ENCODE measurements at places on chromosomes 5 and 9.

- DNase-seq, result no peak
Observed at GRCh38 chr9:124212381-124213050, 45.2 kb upstream of the NEK6 start.

- DNase-seq, result no peak
Observed at GRCh38 chr5:67037171-67037570, 159.4 kb downstream of the CD180 start.

DNA sequence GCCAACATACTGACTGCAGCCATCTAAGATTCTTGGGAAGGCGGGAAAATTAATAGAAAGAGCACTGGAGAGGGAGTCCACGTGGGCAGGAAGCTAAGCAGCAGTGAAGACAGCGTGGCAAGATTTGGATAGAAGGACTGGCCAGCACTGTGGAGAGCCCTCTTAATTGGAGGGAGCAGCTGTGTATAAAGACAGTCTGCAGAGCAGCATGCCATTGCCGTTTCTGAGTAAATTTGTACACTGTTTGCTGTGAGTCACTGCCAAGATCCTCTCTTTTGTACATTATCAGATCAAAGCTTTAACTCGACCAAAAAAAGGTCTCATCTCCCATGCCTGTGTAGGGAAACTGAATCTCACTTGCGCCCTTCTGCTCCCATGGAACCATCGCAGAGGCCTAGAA, 45.3 kb downstream of the INSYN2B start:
- DNase-seq, result peak; percentile 24

DNA sequence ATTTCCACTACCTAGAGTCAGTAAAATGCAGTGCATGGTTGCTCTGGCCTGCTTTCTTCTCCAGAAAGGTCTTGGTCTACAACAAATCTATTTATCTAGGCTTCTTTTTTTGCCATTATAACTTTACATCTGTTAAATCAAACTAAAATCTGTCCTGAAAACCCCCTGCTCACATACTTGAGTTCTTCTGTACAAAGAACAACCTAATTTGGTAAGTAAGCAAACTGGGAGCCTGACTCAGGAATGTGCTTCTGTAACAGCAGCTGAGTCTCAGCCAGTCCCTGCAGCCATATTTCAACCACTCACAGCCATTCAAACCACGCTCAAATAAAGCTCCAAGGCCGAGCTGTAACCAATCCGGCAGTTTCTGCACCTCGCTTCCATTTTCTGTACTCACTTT, 95.8 kb downstream of the PLPP1 start:
- no peak for DNase-seq

GRCh38 chr5:169599451-169599850, 15.9 kb downstream of the SPDL1 start:
- no peak for DNase-seq

GRCh38 chr5:129001841-129002526, 36.7 kb downstream of the SLC27A6 start:
- DNase-seq, result peak; percentile 60

GRCh38 chr5:14806456-14806855, 65.1 kb downstream of the ANKH start:
- DNase-seq, result no peak

- no peak for DNase-seq
Observed at GRCh38 chr9:88812938-88813637, 178.2 kb upstream of the S1PR3 start.

DNA sequence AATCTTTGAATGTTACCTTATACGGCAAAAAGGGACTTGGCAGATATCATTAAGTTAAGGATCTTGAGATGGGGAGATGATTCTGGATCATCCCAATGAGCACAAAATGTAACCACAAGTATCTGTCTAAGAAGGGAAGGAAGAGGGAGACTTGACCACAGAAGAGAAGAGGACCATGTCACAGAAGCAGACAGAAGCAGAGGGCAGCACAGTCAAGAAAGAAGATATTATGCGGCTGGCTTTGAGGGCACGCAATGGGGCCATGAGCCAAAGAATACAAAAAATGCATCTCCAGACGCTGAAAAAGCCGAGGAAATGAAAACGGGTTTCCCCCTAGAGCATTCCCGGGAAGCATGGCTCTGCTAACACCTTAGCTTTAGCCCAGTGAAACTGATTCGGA, 225.3 kb downstream of the NR2F1-AS1 start:
- DNase-seq, result no peak

GRCh38 chr9:87290241-87291052, 207.2 kb upstream of the DAPK1 start:
- no peak for DNase-seq

DNA sequence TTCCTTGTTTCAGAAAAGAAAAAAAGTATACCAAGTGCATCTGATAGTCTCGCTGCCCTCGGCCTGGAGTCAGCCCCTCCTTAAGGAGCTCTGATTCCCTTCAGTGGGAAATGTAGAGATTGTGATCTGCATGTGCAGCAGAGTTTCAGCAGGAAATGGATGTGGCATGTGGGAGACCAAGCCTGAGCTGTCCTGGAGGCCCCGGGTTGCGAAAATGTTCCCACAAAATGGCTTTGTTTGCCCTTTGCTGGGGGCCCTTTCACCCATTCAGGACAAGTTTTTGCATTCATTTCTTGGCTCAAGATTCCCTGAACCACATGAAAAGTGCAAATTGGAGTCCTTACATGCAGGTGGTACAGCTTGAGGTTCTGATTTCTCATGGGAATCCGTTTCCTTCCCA, 230.9 kb downstream of the GADD45G start:
- DNase-seq, result no peak

DNA sequence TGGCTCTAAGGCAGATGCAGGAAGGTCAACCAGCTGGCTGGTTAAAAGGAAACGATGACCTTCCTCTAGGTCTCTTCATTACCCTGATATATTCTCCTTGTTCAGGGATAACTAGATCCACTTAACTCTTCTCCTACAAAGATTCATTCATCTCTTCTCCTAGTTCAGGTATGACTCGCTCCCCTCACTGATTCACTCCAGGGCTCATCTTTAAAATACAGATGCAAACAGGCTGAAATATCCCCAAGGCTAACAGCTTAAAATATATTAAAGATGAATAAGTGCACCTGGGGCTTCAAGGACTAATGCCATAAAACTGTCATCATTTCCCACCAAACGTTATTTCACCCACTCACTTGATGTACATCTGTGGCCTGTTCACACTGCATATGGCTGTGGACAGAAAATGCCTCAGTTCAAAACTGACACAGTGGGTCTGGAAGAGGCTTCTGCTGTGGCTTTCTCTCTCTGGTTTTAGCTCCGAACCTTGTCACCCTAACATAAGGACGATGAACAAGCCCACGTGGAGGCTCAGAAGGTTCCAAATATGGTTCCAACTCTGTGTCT, 366.9 kb downstream of the DEPDC1B start:
- no peak for DNase-seq

DNA sequence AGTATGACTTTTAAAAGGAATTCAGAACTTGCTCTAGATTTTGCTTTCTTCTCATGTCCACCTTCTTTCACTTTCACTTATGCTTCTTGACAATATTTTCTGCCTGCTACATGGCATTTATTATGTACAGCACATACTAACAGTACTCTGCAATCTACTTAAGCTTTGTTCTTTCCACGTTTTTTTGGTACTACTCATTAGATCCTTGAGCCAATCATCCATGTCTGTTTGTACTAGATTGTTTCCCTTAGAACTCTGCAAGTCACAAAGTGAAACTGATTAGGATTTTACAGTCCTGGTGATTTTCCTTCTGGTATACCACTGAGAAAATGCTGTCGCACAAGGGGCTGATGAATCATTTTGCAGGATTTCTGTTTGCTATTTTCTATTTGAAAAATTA, 78.3 kb downstream of the PARP8 start:
- peak; percentile 72 for DNase-seq

DNA sequence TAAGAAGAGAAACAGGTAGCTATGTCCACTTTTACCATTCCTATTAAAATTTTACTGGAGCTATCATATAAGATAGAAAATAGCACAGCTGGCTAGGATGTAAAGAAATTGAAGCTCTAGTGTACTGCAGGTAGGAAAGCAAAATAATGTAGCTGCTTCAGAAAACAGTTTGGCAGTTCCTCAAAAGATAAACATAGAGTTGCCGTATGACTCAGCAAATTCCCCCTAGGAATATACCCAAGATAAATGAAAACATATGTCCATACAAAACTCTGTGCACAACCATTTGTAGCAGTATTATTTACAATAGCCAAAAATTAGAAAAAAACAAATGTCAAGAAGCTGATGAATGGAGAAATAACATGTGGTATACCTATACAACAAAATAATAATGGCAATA, 64.6 kb upstream of the SHISAL2B start:
- DNase-seq, result no peak

DNA sequence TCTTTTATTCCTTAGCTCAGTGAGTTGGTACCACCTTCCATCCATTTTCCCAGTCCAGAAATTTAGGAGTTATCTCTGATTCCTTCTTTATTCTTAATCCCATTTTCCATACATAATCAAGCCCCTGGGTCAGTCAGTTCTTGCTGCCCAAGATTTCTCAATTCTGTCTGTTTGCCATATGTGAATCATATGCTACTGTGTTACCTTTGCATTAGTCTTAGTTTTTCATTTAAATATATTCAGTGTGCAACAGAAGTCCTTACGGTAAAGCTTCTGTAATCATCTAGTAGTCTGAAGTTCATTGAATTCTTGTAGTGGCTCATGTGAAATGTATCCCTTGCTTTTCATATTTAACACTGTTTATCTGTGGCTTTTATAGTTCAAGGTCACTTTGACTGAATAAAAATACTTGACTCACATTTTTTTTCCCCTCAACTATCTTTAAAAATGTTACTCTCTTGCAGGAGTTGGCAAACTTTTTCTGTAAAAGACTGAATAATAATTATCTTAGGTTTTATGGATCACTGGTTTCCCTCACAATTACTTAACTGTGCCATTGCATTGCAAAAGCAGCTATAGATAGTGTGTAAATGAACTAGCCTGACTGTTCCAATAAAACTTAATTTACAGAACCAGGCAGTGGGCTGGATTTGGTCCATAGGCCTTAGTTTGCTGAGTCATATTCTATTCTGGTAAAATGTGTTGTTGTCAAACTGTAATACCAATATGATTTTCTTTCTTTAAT, 6.9 kb downstream of the KIAA1958 start:
- DNase-seq, result no peak

DNA sequence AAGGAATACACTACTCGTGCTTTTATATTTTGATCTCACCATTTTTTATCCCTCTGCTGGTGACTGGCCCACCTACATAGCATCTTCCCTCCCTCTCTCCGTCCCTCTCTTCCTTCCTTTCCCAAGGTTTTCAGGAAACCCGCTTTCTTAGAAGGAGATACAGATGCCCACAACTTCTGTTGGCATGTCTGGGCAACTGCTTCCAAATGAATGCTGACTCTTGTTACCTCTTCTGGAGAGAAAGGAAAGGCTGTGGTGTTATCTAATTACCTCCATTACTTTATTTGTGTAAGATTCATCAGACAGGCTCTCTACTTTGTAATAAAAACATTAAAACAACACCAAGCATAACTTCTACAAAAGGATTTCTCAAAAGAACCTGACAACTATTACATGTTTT, 20.2 kb downstream of the FANCC start:
- DNase-seq, result no peak

- no peak for DNase-seq
Observed at GRCh38 chr5:143870871-143871632, 59.1 kb downstream of the HMHB1 start.

DNA sequence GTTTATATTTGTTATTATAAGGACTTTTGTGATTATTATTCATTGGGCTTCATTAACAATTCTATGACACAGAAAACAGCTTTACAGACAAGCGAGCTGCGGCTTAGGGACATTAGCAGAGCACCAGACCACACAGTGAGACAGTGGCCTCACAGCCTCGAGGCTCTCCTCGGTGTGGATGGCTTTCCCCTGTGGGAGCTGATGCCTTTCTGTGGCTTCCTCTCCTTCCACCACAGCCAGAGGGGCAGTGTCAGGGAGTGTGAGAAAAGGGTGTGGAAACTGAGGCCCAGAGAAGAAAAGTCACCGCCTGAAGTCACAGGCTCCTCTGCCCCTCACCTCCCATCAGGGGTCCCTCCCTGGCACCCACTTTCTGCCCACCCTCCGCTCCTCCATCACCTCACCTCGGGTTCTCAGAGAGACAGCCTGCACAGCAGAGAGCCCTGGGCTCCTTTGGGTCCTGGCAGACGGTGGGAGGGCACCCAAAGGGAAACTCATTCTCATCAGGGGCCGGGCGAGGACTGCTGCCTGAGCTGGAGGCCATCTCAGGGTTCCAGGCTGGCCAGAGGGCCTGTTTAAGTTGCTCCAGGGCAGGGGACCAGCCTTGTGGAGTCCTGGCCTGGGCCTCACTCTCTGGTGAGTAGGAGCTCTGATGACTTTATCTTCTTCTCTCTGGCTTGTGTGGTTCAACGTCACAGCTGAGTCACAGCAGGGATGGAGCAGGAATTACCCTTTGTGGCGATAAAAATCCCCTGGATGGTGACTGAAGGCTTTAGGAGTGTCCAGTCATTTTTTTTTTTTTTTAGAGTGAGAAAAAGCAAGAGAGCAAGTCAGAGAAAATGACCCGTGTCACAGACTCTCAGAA, 830 bp downstream of the TRAF1 start:
- DNase-seq, result peak; percentile 84

GRCh38 chr9:132519033-132519432, 63.4 kb upstream of the BARHL1 start:
- no peak for DNase-seq

DNA sequence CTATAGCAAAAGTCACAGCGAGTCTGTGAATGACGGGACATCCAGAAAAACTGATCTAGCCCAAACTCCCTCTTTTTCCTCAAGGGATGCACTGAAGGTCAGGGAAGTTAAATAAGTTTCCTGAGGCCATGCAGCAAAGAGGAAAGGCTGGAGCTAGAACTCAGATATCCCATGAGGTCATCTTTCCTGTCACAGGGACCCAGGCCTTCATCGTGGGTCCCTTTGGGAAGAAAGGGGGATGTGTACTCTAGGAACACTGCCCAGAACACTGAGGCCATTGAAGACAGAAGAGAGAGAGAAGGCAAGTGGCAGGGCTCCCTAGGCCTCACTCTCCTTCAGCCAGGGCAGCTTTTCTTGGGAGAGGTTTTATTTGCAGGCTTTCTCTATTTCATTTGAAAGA, 182.0 kb downstream of the EBF1 start:
- no peak for DNase-seq

DNA sequence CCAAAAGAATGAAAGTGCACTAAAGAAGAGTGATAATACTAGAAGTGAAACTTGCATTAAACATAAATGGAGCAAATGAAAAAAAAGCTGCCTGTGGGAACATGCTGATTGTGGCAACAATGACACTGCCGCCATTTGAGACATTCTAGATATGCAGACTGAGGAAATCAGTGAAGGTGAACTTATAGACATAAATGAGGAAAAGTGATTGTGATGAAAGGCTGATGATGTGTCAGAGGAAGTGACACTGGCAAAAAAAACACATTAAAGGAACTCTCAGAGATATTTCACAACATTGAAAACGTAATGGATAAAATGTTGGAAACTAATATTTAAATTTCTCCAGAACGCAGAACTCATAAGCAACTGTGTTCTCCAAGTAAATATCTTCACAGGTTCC, 1.2 kb downstream of the ERCC8 start:
- DNase-seq, result peak; percentile 46

DNA sequence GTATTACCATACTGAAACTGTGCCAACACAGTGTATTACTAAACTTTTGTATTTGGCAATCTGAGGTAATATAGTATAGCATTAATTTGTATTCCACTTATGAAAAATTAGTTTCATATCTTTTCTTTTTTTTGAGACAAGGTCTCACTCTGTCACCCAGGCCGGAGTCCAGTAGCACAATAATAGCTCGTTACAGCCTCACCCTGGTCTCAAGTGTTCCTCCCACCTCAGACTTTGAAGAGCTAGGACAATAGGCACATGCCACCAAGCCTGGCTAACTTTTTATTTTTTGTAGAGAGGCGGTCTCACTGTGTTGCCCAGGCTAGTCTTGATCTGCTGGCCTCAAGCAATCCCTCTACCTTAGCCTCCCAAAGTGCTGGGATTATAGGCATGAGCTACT, 36.1 kb downstream of the POLK start:
- DNase-seq, result no peak

Data from common myeloid progenitor, CD34-positive (primary cell).